ENCODE measurements at places on chromosomes 2 and 18. TPM values are rescaled to one million over a fixed set of nuclear protein-coding genes. Genes with fewer than 3 reads are reported as not detected.

DAW1 gene
- total RNA-seq: not detected

C2orf66 gene
- total RNA-seq: 0.06 TPM

ABCB11 gene
- under 0.01 TPM for total RNA-seq

PJVK gene
- 0.32 TPM for total RNA-seq

RBFA gene
- total RNA-seq: 37.8 TPM

COL4A4 gene
- under 0.01 TPM for total RNA-seq

LOXHD1 gene
- total RNA-seq: 0.16 TPM

IKZF2 gene
- 0.65 TPM for total RNA-seq

REG1B gene
- total RNA-seq: not detected

GAL3ST2 gene
- not detected for total RNA-seq

KLHL30 gene
- total RNA-seq: not detected

INHBB gene
- 0.19 TPM for total RNA-seq

DCC gene
- total RNA-seq: not detected

CRYBA2 gene
- not detected for total RNA-seq

ARHGAP28 gene
- total RNA-seq: 3.6 TPM

GAREM1 gene
- total RNA-seq: 0.63 TPM

NEU4 gene
- not detected for total RNA-seq

SERPINB3 gene
- total RNA-seq: not detected

CHCHD5 gene
- 5.6 TPM for total RNA-seq

TCF7L1 gene
- 2.9 TPM for total RNA-seq

DPP4 gene
- 16.4 TPM for total RNA-seq

COL5A2 gene
- total RNA-seq: 28.2 TPM

KIAA2012 gene
- total RNA-seq: not detected

CD207 gene
- 0.16 TPM for total RNA-seq

CYTIP gene
- not detected for total RNA-seq

ERBB4 gene
- under 0.01 TPM for total RNA-seq

TUBA4B gene
- total RNA-seq: not detected

DHRS9 gene
- total RNA-seq: 0.13 TPM

UGT1A6 gene
- not detected for total RNA-seq

NTSR2 gene
- total RNA-seq: not detected

ARHGEF33 gene
- 0.16 TPM for total RNA-seq

LONRF2 gene
- not detected for total RNA-seq

SPHKAP gene
- total RNA-seq: not detected

ATP9B gene
- 36.6 TPM for total RNA-seq

TXNDC2 gene
- not detected for total RNA-seq

TRIM43 gene
- not detected for total RNA-seq

PAX3 gene
- total RNA-seq: not detected

MEP1B gene
- 0.25 TPM for total RNA-seq

STARD6 gene
- total RNA-seq: not detected

EFR3B gene
- total RNA-seq: 0.49 TPM

CDH7 gene
- under 0.01 TPM for total RNA-seq

AKAIN1 gene
- total RNA-seq: not detected

TMEM163 gene
- total RNA-seq: 0.16 TPM

ALPP gene
- total RNA-seq: not detected

CFAP53 gene
- 0.31 TPM for total RNA-seq

ANKRD30BL gene
- not detected for total RNA-seq

AOX1 gene
- 2.7 TPM for total RNA-seq

PDCD1 gene
- not detected for total RNA-seq

C2orf69 gene
- total RNA-seq: 6.9 TPM

Data from bladder microvascular endothelial cell (primary cell).